GM04503 (cell line): ENCODE measurements at places on chromosomes 7 and 10.

- no peak for DNase-seq
Measured at GRCh38 chr7:138907201-138907847, 73.9 kb downstream of the KIAA1549 start.

DNA sequence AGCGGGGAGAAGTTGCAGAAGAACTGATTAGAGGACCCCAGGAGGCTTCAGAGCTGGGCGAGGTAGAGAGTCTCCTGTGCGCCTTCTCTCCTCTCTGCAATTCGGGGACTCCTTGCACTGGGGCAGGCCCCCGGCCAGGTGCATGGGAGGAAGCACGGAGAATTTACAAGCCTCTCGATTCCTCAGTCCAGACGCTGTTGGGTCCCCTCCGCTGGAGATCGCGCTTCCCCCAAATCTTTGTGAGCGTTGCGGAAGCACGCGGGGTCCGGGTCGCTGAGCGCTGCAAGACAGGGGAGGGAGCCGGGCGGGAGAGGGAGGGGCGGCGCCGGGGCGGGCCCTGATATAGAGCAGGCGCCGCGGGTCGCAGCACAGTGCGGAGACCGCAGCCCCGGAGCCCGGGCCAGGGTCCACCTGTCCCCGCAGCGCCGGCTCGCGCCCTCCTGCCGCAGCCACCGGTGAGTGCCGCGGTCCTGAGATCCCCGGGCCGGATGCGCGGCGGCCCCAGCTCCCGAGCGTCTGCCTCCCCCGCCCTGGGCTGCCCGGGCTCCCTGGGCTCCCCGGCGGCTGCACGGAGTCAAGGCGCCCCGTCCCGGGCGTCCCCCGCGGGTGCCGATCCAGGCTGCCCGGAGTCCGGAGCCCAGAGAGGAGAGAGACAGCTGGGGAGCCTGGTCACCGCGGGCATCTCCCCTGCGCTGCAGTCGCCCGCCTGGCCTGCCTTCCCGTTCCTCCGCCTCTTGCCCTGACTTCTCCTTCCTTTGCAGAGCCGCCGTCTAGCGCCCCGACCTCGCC, at the start of gene PLAU:
Gene PLAU, plus strand, starts transcription at position 369 of the 789 bp plus-strand sequence. CDS start 424 bp downstream, outside the sequence.
- no peak for DNase-seq

- no peak for DNase-seq
Measured at GRCh38 chr10:97762056-97762455, 9.7 kb downstream of the SFRP5 start.

DNA sequence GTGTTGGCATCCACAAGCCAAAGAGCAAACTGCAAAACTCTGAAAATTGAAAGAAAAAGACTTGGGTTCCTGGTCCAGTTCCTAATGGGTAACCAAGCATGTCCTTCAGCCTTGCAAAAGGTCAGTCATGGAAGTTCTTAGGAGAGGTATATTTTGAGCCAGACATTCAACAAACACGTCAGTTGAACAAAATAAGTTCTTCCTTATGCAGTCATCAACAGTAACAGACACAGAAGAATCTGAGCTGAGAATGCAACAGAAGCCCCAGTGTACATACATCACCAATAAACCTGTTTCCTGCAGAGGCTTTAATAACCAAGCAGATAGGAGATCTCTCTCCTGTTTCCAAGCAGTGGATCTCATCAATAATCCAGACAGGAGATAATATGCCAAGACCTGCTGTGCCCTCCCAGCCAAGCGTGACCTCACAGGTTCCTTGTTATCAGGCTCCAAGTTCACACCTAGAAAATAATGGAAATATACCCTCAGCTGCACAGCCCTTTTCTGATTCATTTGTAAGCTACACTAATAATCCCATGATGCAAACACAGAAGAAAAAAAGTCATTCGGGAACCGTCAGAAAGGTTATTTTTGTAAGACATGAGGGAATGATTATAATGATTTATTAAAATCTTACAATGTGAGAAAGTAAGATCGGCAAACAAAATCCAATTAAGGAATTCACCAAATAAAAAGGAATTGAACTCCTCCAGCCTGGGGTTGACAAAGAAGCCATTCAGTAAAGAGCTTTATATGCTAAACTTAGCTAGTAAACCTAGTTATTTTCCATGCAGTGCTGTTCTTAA, 90.7 kb downstream of the DGKI start:
- DNase-seq: no peak

GRCh38 chr7:19834566-19834965, 61.1 kb upstream of the TMEM196 start:
- no peak for DNase-seq

- no peak for DNase-seq
Measured at GRCh38 chr7:98669329-98670000, 52.4 kb downstream of the NPTX2 start.

GRCh38 chr10:31920538-31920937, 8.1 kb downstream of the ARHGAP12 start:
- DNase-seq: no peak

- DNase-seq: no peak
Measured at GRCh38 chr10:33189808-33190207, 144.7 kb downstream of the NRP1 start.

- DNase-seq: no peak
Measured at GRCh38 chr10:122744257-122744656, 44.6 kb upstream of the C10orf120 start.

- no peak for DNase-seq
Measured at GRCh38 chr10:78864761-78865537, 203.8 kb upstream of the ZMIZ1 start.

DNA sequence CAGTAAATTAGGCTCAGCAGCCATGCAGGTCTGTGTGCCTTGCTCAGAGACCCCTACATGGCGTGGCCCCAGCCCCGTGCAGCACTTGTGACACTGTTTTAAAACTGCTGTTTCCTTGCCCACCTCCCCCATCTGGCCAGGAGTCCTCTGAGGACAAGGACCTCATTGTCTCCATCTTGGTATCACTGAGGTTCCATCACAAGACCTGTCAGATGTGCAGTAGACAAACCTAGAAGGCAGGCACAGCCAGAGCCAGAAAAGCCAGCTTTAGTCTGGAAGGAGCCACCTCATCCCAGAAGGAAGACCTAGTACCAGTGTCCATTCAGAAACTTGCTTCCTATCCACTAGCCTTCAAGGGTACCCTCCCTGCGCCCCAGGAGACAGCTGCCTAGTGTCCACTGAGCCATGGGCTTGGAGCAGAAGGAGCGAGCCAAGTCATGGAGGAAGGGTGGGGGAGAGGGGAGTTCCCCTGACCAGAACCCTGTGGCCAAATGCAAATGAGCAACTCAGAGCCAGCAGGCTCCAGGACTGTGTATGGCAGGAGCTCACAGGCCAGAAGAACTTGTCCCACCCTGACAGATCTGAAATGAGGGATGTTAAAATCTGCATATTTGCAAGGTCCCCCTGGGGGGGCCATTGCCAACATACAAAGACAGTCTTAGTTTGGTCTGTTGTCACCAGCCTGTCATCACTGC, 176.1 kb downstream of the SH3PXD2A start:
- DNase-seq: no peak

- no peak for DNase-seq
Measured at GRCh38 chr7:15352421-15353206, 209.2 kb downstream of the AGMO start.

GRCh38 chr7:100079024-100079560, 2.4 kb downstream of the ZNF3 start:
- DNase-seq: no peak

GRCh38 chr10:43261578-43262396, 5.1 kb downstream of the RASGEF1A start:
- DNase-seq: no peak

DNA sequence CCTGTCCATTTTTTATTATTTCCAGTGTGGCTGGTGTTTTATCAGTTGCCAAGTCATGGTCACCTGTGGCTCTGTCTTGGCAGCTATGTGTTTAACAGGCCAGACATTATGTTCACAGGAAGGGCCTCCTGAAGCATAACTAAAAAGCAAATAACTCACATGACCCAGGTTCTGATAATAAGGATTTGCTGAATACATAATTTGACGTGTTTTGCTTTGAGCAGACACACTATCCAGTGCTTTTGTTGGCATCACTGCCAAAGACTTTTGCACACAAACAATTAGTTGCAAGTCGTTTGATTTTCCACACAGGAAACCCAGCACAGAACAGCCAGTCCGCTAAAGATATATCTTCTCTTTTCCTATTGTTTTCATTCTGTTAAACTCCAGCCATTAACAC, 173.6 kb downstream of the ARL4A start:
- no peak for DNase-seq

- DNase-seq: no peak
Measured at GRCh38 chr7:148527717-148528168, 62.8 kb upstream of the C7orf33 start.

GRCh38 chr10:76126607-76127527, 695.4 kb downstream of the LRMDA start:
- no peak for DNase-seq

DNA sequence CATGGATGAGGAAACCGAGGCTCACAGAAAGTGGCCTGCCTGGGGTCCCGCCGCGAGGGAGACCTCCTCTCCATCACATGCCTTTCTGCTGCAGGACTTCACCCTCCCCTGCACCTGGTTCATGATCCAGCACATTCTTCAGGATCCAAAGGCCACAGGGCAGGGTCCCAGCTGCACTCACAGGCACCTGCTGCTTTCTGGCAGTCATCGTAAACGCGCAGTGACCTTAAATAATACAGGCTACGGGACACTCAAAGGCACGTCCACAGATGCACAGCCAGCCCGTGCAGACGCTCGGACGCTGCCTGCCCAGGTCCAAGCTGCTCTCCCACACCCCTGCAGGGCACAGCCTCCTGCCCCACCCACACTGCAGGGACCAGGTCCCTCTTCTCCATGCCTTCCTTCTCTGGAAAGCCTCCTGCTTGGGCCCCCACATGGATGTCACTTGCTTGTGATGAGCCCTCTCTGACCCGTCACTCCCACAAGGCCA, 49.9 kb downstream of the CALML3 start:
- DNase-seq: no peak

- DNase-seq: no peak
Measured at GRCh38 chr7:76020031-76020714, 25.8 kb upstream of the TMEM120A start.

DNA sequence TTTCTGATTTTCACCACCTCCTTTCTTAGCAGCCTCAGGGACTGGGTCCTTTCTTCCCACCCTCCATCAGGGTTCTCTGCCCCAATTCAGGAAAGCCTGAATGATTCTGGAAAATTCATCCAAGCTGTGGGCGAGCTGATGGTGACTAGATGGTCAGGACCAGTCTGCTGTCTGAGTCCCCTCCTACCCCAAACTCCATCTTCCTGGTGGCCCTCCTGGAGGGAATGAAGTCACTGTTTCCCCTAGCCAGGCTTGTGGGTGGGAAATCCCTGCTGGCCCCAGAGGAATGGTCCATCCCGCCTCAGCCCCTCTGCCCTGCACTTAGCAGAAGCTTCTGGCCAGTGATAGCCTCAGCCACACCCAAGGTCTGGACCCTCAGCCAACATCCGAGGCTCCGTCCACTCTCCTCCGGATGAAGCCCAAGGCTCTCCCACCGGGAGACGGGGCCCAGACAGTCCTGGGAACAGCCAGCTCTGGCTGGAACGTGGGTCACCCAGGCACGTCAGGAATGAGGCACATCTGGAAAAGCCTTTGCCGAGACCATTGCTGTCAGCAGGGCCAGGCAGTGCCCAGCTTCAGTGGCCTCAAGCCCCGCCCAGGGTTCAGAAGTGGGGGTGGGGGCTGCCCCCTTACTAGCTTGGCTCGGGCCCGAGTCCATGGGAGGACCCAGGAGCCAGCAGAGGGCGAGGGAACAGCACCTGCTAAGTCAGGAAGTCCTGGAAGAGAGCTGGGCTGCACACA, 4.0 kb upstream of the AQP1 start:
- no peak for DNase-seq

- peak; percentile 73 for DNase-seq
Measured at GRCh38 chr7:77409739-77410547, 6.2 kb downstream of the GSAP start.

DNA sequence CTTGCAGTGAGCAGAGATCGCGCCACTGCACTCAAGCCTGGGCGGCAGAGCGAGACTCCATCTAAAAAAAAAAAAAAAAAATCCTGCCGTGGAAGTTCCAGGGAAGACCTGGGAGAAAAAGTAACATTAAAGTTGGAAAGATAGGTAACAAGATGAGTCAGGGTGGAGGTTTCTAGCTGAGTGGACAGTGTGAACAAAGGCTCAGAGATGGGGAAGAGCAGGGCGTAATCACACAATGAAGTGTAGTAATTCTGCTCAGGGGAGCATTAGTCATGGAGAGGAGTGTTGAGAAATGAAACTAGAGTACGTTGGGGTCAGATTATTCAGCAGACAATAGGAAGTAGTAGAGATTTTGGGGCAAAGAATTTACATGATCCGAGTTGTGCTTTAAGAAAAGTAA, 21.6 kb upstream of the WASL start:
- DNase-seq: no peak

- DNase-seq: peak; percentile 89
Measured at GRCh38 chr10:24901686-24902399, 50.6 kb downstream of the PRTFDC1 start.

- DNase-seq: no peak
Measured at GRCh38 chr7:731440-732085, 4.5 kb upstream of the PRKAR1B start.

- DNase-seq: no peak
Measured at GRCh38 chr7:32169228-32169627, 99.0 kb upstream of the PDE1C start.
